ENCODE measurements at places on chromosomes 16 and 17. TPM values are rescaled to one million over a fixed set of nuclear protein-coding genes. Genes with fewer than 3 reads are reported as not detected.

GRCh38 chr16:69848637-69849545, 86.8 kb downstream of the WWP2 start:
- DNase-seq: no peak
- peaks cover 25% of the 10 kb centered on the region for H3K36me3 ChIP-seq
- no peaks in the 10 kb centered on the region for H3K27me3 ChIP-seq
- H3K4me1 ChIP-seq: peaks cover 12% of the 10 kb centered on the region
- no peak overlapping the region for H3K4me3 ChIP-seq

GRCh38 chr17:9219631-9220397, 198.5 kb downstream of the NTN1 start:
- H3K36me3 ChIP-seq: peaks cover 19% of the 10 kb centered on the region
- no peaks in the 10 kb centered on the region for H3K27me3 ChIP-seq
- peak overlapping the region; percentile 19 for H3K27ac ChIP-seq
- H3K4me1 ChIP-seq: peaks cover 20% of the 10 kb centered on the region
- no peak overlapping the region for H3K4me3 ChIP-seq

- H3K36me3 ChIP-seq: no peaks in the 10 kb centered on the region
- no peaks in the 10 kb centered on the region for H3K4me1 ChIP-seq
- no peak for DNase-seq
- no peaks in the 10 kb centered on the region for H3K27me3 ChIP-seq
- H3K4me3 ChIP-seq: no peak overlapping the region
- no peak overlapping the region for H3K27ac ChIP-seq
Measured at GRCh38 chr16:1182316-1182671, 29.4 kb downstream of the CACNA1H start.

GRCh38 chr17:2485543-2485942, 26.1 kb downstream of the METTL16 start:
- H3K27ac ChIP-seq: peak overlapping the region; percentile 25
- no peak for DNase-seq
- H3K36me3 ChIP-seq: no peaks in the 10 kb centered on the region
- H3K27me3 ChIP-seq: no peaks in the 10 kb centered on the region
- peaks cover 53% of the 10 kb centered on the region for H3K4me1 ChIP-seq

DNA sequence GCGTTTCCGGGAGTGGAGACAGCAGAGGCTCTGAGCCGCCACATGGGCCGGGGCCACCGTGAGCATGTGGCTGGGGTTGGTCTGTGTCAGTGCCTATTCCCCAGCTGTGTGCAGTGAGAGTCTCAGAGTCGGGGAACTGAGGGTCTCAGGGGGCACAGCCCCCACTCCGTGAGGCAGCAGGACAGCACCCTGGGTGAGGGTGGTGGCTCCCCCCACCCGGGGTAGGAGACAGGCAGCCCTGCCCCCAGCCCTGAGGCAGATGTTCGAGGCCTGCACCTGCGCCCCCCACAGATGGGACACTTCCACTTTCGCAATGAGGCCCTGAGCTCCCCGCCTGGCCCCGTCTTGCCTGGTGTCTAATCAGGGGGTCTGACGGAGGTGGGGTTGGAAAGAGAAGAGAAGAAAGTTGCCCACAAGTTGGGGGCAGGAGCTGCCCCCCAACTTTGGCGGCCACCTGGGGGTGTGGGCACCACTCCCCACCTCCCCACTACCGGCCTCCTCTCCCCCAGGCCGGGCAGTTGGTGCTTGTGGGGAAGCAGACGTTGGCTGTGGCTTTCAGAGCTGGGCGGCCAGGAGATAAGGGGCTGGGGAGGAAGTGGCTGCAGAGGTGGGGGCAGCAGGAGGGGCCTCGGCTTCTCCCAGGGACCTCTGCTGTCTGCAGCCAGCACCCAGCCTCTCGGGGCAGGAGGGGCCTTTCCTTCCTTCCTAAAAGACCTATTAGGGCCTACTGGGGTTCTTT, 1.8 kb upstream of the CBFA2T3 start:
- H3K36me3 ChIP-seq: no peaks in the 10 kb centered on the region
- H3K27ac ChIP-seq: no peak overlapping the region
- 0 out of 2 replicates have a peak, but pooled peaks cover 6% of the 10 kb centered on the region for H3K4me1 ChIP-seq
- no peak overlapping the region for H3K4me3 ChIP-seq
- no peaks in the 10 kb centered on the region for H3K27me3 ChIP-seq

GRCh38 chr17:66348584-66349165, 46.3 kb downstream of the PRKCA start:
- H3K27ac ChIP-seq: no peak overlapping the region
- H3K36me3 ChIP-seq: no peaks in the 10 kb centered on the region
- no peak for DNase-seq
- no peak overlapping the region for H3K4me3 ChIP-seq
- no peaks in the 10 kb centered on the region for H3K27me3 ChIP-seq
- H3K4me1 ChIP-seq: peaks cover 35% of the 10 kb centered on the region

DNA sequence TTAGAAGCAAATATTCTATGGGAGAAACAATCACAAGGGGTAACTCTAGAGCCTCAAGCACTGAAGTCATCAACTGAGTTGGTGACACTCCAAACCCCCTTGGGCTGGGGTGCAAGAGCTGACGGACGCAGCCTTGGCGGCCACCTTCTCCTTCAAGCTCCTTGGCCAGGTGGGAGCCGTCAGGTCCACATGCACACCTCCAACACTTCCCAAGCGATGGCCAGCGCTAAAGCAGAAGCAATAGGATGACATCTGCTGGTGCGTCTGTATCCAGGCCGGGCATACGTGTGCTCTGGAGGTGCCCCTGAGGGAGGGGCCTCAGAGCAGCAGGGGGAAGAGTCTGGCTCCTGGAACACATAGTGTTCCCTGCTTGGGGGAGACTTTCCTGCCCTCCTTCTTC, 12.2 kb upstream of the FOXJ1 start:
- H3K36me3 ChIP-seq: no peaks in the 10 kb centered on the region
- H3K27ac ChIP-seq: no peak overlapping the region
- peaks cover 32% of the 10 kb centered on the region for H3K4me1 ChIP-seq
- H3K27me3 ChIP-seq: no peaks in the 10 kb centered on the region
- peak; percentile 16 for DNase-seq

- peaks cover 14% of the 10 kb centered on the region for H3K4me1 ChIP-seq
- H3K27ac ChIP-seq: no peak overlapping the region
- DNase-seq: no peak
- no peak overlapping the region for H3K4me3 ChIP-seq
Measured at GRCh38 chr17:79613195-79613772, 2.4 kb upstream of the RBFOX3 start.

GRCh38 chr17:42917236-42917603, 16.6 kb downstream of the G6PC1 start:
- H3K27ac ChIP-seq: peak overlapping the region; percentile 83
- DNase-seq: no peak
- peaks cover 18% of the 10 kb centered on the region for H3K4me1 ChIP-seq
- H3K36me3 ChIP-seq: no peaks in the 10 kb centered on the region

DNA sequence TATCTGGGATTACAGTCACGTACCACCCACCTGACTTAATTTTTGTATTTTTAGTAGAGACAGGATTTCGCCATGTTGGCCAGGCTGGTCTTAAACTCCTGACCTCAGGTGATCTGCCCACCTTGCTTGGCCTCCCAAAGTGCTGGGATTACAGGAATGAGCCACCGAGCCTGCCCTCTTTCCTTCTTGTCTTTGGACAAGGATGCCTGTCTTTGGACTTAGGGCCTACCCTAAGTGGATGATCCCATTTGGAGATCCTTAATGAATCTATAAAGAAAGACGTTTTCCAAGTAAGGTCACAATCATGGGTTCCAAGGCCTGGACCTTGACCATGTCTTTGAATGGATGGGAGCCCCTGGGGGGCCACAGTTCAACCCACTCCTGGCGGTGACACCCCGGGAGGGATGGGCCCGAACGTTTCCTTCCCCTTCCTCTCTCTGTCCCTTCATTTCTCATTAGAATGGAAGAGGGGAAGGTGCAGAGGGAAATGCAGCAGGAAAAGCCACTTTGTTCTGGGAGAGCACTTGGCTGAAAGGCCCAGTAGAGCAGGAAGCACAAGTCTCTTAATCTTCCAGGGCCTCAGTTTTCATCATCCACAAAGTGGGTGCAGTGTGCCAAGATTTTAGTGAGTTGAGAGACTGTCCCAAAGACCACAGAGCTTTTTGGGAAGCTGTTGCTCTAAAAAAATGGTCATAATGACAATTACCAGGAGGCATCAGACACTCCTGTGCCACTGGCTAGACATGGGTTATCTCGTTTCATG, 353.3 kb downstream of the SEC14L1 start:
- no peak overlapping the region for H3K4me3 ChIP-seq
- no peaks in the 10 kb centered on the region for H3K27me3 ChIP-seq
- H3K27ac ChIP-seq: no peak overlapping the region

DNA sequence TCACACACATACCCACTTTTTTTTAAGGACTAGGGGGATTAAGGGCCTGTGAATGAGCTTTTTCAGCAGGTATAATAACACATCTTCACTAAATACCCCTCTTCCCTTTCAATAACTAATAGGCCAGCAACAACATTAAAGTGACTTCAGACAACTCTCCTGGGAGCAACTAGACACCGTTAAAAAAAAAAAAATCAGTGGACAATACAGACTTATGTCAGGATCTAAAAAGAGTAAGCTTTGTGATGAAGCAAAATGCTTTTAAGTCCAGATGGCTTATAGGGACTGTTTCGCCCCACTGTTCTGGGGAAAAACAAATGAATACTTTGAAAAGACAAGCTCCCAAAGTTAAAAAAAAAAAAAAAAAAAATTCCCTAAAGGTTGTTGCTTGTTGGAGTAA, 29.0 kb downstream of the SPAG9 start:
- no peaks in the 10 kb centered on the region for H3K27me3 ChIP-seq
- no peak for DNase-seq
- H3K27ac ChIP-seq: 0 out of 2 replicates have a peak overlapping the region, but pooled peaks have one; percentile 0
- no peaks in the 10 kb centered on the region for H3K36me3 ChIP-seq
- no peaks in the 10 kb centered on the region for H3K4me1 ChIP-seq

GRCh38 chr17:36939802-36940312, 2.6 kb downstream of the LHX1 start:
- peak overlapping the region; percentile 54 for H3K4me3 ChIP-seq
- peaks cover 70% of the 10 kb centered on the region for H3K4me1 ChIP-seq
- peaks cover 99% of the 10 kb centered on the region for H3K27me3 ChIP-seq
- no peaks in the 10 kb centered on the region for H3K36me3 ChIP-seq
- DNase-seq: peak; percentile 30

DNA sequence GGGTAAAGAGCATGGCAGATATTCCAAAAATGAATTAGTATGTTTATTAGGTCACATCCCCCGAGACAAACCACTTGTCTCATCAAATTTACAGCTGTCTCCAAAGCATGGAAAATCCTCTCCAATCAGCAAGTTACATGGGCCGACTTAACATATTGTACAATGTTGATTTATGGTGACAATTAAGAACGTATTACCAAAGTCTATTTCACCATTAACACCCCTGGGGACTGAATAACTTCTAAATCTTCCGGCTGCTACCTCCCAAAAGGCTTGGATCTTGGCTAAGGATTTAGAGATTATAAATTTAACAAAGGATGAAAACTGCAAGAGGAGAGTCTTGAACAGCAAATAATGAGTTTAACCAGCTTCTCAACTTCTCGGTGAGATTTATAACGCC, 311.9 kb downstream of the NPIPA8 start:
- H3K27me3 ChIP-seq: no peaks in the 10 kb centered on the region
- DNase-seq: no peak
- H3K4me3 ChIP-seq: no peak overlapping the region
- H3K27ac ChIP-seq: no peak overlapping the region
- no peaks in the 10 kb centered on the region for H3K4me1 ChIP-seq

DNA sequence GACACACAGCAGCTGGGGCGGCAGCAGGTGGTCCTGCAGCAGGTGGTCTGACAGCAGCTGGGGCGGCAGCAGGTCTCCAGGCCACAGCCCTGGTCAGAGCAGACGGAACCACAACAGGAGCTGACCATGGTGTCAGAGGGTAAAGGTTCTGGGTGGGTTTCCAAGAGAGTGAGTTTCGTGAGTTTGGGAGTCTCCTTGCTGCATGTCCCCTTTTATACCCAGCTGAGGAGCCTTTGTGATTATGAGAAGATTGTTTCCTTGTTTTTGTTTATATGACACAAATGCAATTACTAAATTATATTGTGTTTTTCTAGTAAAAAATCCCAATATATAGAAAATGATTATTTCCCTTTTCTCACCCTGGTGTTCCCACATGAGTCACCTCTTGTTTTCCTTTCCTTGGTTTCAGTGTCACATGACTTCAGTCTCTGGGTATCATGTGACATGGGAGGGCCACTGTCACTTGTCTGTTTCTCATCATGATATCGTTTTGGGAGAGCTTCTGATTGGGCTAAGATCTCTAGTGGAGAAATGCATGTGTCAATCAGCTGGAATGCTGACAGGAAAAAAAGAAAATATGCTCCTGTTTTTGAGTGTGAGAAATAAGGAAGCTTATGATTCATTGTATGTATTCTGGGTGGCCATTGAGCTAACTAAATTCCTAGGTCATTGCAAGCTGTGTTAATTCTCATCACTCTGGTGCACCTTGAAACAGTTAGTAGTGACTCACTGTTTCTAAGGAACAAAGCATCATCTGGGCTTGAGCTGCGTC, at the start of gene KRTAP4-6:
Gene KRTAP4-6 (minus strand): TSS at position 185 of the 772 bp plus-strand sequence. CDS start 57 bp downstream, at position 128.
- no peak for DNase-seq
- H3K4me3 ChIP-seq: no peak within 1 kb of the TSS
- H3K36me3 ChIP-seq: peaks cover 30% of the 10 kb centered on the region
- H3K4me1 ChIP-seq: no peaks in the 10 kb centered on the region
- H3K27ac ChIP-seq: no peak within 1 kb of the TSS
- peaks cover 5% of the 10 kb centered on the region for H3K27me3 ChIP-seq

DNA sequence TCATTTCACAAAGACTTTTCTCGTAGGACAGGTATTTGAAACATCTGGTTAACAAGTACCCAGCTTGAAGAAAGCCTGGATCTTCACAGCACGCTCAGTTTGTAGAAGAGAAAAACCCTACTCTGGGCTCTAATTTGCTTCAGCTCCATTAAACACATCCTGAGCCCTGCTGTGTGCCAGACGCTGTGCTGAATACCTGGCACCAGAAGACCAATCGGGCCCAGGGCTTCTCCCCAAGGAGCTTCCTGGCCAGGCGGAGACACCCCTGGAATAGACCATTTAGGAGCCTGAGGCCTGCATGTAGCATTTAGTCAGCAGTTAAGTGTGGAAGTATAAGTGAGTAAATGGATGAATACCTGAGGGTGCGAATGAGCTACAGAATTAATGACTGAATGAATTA, 8.9 kb upstream of the ABAT start:
- peak overlapping the region; percentile 52 for H3K27ac ChIP-seq
- no peak overlapping the region for H3K4me3 ChIP-seq
- peak; percentile 22 for DNase-seq
- no peaks in the 10 kb centered on the region for H3K27me3 ChIP-seq
- H3K36me3 ChIP-seq: no peaks in the 10 kb centered on the region
- H3K4me1 ChIP-seq: peaks cover 17% of the 10 kb centered on the region

KCTD19 gene
- total RNA-seq: 1.1 TPM

PRSS36 gene
- 0.48 TPM for total RNA-seq

PPM1E gene
- 8.2 TPM for total RNA-seq

MYO15A gene
- 4.5 TPM for total RNA-seq

KRT12 gene
- not detected for total RNA-seq

MLYCD gene
- total RNA-seq: 5.9 TPM

ITGAD gene
- total RNA-seq: not detected

ASPA gene
- total RNA-seq: not detected

AHSP gene
- total RNA-seq: 0.81 TPM

BPTF gene
- total RNA-seq: 177 TPM

SETD1A gene
- total RNA-seq: 29.3 TPM

NCBP3 gene
- total RNA-seq: 48.7 TPM

Measured in WTC11 (cell line).